ENCODE measurements at places on chromosomes 2 and 18.
A peak's percentile ranks its signal among the peaks of the same experiment; 100 is the strongest.

- DNase-seq, result no peak
Measured at GRCh38 chr18:10052871-10053270, 139.1 kb downstream of the VAPA start.

- DNase-seq, result no peak
Measured at GRCh38 chr2:111904726-111905474, 6.5 kb downstream of the MERTK start.

DNA sequence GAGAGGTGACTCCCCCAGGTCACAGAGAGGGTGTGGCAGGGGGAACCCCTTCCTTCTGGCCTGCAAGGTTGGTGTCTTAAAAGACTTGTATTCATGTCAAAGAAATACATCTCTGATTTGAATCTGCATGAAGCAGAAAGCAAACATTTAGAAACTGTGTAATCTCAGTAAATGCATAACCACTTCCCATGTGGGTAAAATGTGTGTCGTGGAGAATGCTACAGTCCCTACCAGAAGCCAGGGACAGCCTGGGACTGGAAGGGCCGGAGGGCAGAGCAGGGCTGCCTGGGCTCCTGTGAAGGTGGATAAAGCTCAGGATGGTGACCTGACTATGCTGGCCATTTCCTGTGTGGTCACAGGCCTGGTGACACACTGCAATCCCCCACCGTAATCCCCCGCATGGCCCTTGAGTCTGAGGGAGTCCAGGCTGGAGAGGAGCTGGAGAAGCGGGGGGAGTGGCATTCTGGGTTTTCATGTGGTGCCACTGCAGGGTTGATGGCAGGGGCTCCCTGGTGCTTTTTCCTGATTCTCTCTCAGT, 102.2 kb downstream of the LRRC30 start:
- DNase-seq, result no peak

DNA sequence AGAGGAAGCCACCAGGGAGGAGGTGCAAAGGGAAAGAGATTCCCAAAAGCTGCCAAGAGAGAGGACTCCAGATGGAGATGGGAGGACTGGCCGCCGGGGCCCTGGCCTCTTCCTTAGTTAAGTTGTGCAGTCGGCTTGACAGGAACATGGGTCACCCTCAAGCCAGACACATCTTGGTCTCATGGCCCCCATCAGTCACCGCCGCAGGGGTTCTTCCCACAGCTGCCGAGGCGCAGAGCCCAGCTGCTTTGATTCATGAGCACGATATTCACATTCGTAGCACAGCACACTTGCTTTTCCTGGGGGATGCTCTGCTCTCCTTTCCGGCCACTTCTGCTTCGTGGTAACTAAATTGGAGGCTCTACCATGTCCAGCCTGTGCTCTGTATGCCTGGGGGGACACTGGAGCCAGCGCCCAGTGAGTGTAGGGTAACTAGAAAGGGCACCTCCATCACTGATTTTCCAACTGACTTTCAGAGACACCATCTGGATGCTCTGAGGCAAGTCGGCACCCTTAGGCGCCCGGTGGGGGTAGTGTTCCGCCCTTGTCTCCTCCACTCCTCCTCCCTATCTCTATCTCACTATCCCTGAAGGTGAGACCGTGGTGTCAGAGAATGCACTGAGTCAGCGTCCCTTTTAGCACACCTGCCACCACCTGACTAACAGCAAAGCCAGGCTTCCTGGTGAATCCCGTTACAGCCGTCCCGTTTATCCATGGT, 13.3 kb downstream of the TWIST2 start:
- DNase-seq, result no peak

- DNase-seq, result no peak
Measured at GRCh38 chr18:9779630-9780029, 71.5 kb downstream of the RAB31 start.

DNA sequence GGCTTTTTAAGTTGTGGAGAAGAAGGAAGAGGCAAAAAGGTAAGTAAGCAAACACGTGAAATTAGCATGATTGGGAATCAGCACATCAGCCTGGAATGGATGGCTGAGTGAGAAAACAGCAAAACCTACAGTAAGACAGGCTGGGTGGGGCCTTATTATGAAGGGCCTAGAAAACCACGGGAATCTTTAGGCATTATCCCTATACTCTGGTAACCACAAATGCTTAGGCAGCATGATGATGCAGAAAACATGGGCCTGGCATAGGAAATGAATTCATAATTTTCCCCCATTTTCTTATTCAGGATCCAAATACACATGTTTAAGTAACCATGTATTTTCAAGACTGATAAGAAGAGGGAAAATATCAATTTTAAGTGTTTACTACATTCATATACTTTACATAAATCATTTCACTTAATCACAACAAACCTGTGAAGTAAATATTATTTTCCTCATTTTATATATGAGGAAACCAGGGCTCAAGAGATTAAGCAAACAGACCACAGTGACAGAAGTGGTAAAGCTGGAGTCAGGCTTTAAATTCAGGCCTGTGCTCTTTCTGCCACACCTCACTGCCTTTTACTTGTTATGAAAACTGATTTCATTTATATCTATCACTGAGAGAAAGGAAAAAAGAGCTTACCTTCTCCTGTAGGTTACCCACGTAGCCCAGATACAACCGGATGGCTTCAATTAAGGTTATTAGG, 4.0 kb downstream of the TMEM17 start:
- no peak for DNase-seq

GRCh38 chr18:63470751-63471150, 6.0 kb upstream of the SERPINB5 start:
- DNase-seq, result no peak

GRCh38 chr18:11165138-11165537, 15.8 kb upstream of the PIEZO2 start:
- no peak for DNase-seq

- DNase-seq, result no peak
Measured at GRCh38 chr18:31261792-31262582, 56.0 kb upstream of the DSG1 start.

DNA sequence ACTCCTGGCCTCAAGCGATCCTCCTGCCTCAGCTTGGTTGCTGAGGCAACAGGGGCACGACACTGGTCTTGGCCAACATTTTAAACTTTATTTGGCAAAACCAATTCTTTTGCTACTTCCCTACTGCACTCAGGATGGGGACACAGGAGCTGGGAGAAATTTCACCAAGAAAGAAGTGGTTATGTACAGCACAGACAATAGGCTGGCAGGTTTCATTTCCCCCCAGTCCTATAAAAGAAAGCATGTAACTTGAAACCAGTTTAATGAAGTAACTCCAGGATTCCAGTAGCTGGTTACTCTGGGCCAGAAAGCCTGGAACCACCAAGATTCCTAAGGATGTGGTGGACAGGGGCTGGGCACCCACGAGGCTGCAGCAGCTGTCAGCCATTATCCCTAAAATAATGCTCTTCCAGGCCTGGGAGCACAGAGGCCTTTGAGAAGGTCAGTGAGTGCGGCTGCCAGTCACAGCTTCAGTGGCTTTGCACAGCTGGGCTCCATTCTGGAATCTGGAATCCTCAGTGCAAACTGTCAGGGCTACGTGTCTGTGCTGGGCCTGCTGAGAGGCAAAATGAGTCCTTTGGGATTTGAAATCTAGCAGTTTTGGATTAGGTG, 142.3 kb upstream of the ITGA6 start:
- DNase-seq, result no peak

- DNase-seq, result no peak
Measured at GRCh38 chr18:52190195-52190594, 149.8 kb upstream of the DCC start.

DNA sequence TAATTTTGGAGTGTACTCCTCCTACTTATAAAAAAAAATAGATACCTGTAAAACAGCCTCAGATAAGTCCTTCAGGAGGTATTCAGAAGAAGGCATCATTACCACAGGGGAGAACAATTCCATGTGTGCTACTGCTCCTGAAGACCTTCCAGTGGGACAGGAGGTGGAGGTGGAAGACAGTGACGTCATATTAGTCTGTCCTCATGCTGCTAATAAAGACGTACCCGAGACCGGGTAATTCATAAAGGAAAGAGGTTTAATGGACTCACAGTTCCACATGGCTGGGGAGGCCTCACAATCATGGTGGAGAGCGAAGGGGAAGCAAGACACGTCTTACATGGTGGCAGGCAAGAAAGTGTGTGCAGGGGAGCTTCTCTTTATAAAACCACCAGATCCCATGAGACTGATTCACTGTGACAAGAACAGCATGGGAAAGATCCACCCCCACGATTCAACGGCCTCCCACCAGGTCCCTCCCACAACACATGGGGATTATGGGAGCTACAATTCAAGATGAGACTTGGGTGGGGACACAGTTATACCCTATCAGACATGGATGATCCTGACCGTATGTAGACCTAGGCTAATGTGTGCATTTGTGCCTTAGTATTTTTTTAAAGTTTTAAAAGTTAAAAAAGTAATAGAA, 98.4 kb downstream of the NDUFA10 start:
- peak; percentile 33 for DNase-seq

DNA sequence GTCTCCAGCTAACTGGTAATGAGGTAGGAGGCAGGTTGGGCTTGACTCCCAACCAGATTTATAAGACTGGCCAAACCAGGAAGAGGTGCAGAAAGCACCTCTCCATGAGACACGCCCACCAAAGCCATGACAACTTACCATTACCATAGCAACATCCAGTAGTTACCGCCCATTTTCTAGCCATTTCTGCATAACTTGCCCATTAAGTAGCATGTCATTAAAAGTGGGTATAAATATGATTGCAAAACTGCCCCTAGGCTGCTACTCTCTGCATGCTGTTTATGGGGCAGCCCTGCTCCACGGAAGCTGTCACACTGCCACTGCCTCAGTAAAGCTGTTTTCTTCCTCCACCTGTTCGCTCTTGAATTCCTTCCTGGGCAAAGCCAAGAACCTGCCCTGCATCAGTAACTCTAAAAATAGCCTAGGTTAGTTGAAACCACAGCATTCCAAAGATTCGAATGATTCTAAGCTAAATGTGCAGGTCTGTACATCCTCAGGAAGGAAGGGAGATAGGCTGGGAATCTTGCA, 131.9 kb downstream of the ATL2 start:
- DNase-seq, result no peak

- no peak for DNase-seq
Measured at GRCh38 chr2:118255301-118255700, 167.0 kb downstream of the INSIG2 start.

GRCh38 chr18:62846313-62846712, 131.0 kb downstream of the PHLPP1 start:
- no peak for DNase-seq

- DNase-seq, result peak; percentile 79
Measured at GRCh38 chr2:108449410-108450130, 564 bp downstream of the GCC2 start.

GRCh38 chr18:47730795-47731194, 199.7 kb downstream of the SMAD2 start:
- DNase-seq, result peak; percentile 34

- no peak for DNase-seq
Measured at GRCh38 chr2:108637304-108637669, 82.0 kb upstream of the RANBP2 start.
